ENCODE measurements at places on chromosomes 1 and 21.

GRCh38 chr1:174289644-174290310, 130.5 kb downstream of the RABGAP1L start:
- no peak for DNase-seq

DNA sequence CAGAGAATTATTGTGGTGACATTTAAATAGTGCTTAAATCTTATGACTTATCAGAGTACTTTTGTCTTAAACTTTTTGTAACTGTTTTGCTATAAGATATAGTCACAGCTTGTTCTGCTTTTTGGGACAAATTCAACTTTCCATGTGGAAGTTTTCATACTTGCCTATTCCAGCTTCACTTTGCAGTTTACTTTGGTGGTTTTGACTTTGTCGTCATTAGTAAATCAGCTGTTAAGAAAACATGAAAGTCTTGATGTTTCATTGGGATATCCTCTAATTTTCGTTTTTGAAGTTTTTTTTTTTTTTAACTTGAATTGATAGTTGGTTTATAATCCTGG, 31.3 kb downstream of the SDCCAG8 start:
- DNase-seq: no peak

GRCh38 chr1:15610167-15610566, 7.1 kb upstream of the DDI2 start:
- DNase-seq: no peak

DNA sequence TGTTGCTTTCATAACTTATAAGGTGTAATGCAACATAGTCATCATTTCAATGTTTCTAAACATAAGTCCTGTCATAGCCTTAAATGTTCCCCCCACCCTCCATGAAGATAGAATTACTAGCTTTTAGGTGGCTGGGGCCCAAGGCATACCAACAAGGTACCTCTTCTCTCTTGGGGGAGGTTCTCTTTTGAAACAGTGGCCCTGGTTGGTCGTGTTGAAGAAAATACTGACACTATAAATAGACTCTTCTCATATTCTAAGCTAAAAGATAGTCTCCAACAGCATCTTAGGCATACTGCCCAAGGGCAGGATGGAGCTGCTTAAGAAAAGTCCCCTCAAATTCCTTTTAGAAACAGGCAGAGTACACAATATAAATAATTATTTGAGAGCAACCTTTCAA, 255.0 kb downstream of the FAF1 start:
- no peak for DNase-seq
